ENCODE measurements at places on chromosomes 1 and 21. TPM values are rescaled to one million over a fixed set of nuclear protein-coding genes. Genes with fewer than 3 reads are reported as not detected.

- DNase-seq: no peak
Measured at GRCh38 chr1:1406101-1406820, 832 bp downstream of the MRPL20 start.

GRCh38 chr1:246035060-246035541, 472.0 kb downstream of the SMYD3 start:
- no peak for DNase-seq

DNA sequence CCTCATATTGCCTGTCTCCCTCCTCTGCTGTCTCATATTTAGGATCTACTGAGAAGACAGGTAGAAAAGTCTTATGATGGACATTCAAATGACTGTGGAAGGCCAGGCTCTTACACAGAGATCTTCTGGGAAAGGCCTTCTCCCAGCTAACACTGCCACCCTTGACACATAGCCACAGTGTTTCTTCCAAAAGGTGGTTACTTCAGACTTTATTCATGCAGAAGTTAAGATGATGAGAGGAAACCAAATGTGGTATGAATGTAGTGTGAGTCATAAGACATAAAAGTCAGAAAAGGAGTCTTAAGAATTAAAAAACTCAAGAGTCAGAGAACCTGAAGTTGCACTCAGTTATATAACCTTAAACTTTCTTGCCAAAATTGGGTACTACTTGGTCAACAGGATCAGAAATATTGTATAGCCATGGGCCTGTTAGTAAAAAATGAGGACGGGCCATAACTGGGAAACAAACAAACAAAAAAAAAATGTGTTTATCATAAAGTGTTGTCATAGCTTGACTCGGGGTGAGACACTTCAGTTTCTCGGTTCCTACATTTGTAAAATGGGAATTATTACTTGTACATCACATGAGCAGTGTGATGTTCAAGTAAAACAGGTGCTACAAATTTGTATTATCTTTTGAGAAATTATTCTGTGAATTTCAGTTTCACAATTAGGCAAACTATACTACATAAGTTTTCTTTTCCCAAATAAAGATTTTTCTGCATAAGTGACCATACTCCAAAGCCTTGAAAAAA, 1.2 kb upstream of the DENND1B start:
- DNase-seq: no peak

Gene BACE2
- 30.7 TPM for polyA plus RNA-seq

Measured in right renal pelvis (tissue), 4 donors.